ENCODE measurements at places on chromosomes 6 and 20. TPM values are rescaled to one million over a fixed set of nuclear protein-coding genes. Genes with fewer than 3 reads are reported as not detected.

The HFE gene
- total RNA-seq, result 9.2 TPM

DNA sequence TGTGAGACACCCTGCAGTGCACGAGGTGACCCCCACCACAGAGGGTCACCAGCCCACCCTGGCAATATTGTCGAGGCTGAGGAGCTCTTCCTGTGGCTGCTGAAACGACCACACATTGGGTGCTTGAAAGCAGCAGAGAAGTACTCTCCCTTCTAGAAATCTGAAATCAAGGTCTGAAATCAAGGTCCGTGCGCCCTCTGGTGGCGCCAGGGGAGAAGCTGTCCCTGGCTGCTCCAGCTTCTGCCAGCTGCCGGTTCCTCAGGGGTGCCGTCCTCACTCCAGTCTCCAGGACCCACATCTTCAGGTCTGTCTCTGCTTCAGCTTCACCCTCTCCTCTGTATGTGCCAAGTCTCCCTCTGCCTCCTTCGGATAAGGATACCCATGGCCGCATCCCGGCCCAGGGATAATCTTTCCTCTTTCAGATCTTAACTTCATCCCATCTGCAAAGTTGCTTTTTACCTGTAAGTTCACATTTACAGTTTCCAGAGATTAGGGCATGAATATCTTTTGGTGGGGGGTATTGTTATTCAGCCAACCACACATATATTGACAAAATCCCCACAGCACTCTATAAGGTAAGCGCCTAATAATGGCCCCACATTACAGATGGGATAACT, 108.3 kb upstream of the PHACTR3 start:
- no peak overlapping the region for H3K27ac ChIP-seq
- H3K27me3 ChIP-seq, result peaks cover 39% of the 10 kb centered on the region
- H3K4me3 ChIP-seq, result no peak overlapping the region
- H3K4me1 ChIP-seq, result no peaks in the 10 kb centered on the region

DNA sequence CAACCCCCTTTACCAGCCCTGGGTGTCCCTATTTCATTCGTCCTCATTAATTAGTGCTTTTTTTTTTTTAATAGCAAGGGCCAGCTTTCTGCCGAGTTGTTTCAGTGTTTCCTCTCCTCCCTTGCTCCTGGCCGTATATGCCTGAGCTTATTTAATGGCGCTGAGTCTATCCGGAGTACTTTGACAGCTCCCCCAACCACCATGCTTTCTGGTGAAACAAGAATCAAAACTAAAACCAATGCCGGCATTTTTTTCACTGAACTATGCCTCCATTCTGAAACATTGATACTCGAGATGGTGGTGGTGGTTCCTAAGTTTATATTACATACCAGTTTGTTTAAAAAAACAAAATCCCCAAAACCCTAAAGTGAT, 1.2 kb downstream of the DCBLD1 start:
- no peaks in the 10 kb centered on the region for H3K27me3 ChIP-seq
- peak overlapping the region; percentile 74 for H3K4me3 ChIP-seq
- no peak for DNase-seq

DNA sequence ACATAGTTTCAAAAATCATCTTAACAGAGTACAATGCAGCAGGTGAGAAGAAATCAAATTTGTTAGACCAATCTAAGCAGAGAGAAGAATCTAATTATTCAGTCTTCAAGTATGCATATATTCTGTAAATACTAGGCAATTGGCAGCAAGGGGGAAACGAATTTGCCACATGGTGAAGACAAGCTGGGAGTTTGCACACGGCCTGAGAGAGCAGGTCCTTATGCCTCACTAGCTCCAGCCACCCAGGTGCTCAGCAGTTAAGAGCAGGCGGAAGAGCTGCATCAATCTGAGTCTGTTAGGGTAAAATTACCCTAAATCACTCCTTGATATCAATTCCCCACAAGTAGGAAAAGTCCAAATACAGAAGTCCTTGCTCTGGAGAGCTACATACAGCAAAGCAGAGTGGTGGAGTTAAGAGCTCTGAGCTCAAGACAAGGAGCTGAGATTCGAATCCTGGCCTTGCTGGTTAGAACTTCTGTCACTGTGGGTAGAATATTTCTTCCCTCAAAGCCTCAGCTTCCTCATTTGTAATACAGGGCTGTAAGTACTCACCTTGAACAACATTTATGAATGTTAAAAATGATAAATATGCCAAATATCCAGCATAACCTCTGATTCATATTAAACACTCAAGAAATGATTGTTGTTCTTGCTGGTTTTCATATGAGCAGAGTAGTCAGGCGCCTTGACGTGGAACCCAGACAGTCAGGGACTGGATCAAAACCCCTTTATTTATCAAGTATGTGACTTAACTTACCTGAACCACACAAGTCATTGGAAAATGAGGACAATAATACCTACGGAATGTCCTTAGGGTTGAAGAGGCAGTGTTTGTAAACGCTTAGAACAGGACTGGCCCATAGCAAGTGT, 444.2 kb downstream of the CDH26 start:
- H3K36me3 ChIP-seq, result no peaks in the 10 kb centered on the region
- no peak overlapping the region for H3K4me3 ChIP-seq
- no peaks in the 10 kb centered on the region for H3K4me1 ChIP-seq
- no peak overlapping the region for H3K27ac ChIP-seq
- H3K27me3 ChIP-seq, result no peaks in the 10 kb centered on the region
- no peak for DNase-seq

DNA sequence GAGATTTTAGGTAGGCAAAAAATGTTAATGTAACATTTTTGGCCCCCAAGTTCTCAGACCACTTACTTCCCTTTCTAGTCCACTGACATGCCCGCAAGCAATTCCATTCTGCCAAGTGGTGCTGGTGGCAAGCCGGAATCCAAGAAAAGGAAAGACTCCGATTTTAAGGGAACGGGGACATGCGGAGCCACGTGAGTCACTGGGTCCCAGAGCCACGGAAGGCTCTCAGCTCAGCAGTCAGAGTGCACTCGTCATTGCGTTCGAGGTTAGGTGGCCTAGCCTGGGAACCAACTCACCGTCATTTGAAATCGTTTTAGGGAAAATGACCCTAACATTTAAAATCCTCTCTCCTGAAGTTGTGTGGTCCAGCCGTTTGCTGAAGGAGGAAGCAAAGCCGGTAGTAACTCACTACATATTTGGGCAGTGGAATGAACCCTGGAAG, 711 bp upstream of the SIRT5 start:
- peak overlapping the region; percentile 82 for H3K4me3 ChIP-seq
- peak overlapping the region; percentile 93 for H3K27ac ChIP-seq
- H3K27me3 ChIP-seq, result no peaks in the 10 kb centered on the region

GRCh38 chr6:9126878-9127560, 691.7 kb upstream of the SLC35B3 start:
- H3K4me3 ChIP-seq, result no peak overlapping the region
- no peak for DNase-seq
- H3K4me1 ChIP-seq, result no peaks in the 10 kb centered on the region
- no peaks in the 10 kb centered on the region for H3K27me3 ChIP-seq

GRCh38 chr20:6888736-6889395, 121.4 kb downstream of the BMP2 start:
- H3K4me3 ChIP-seq, result no peak overlapping the region
- H3K36me3 ChIP-seq, result no peaks in the 10 kb centered on the region

GRCh38 chr6:43972913-43973300, 154.3 kb downstream of the MRPL14 start:
- peaks cover 26% of the 10 kb centered on the region for H3K4me1 ChIP-seq
- H3K27ac ChIP-seq, result peak overlapping the region; percentile 63
- DNase-seq, result peak; percentile 85
- no peaks in the 10 kb centered on the region for H3K27me3 ChIP-seq
- H3K4me3 ChIP-seq, result no peak overlapping the region
- no peaks in the 10 kb centered on the region for H3K36me3 ChIP-seq

The DEF6 gene
- total RNA-seq, result 17.4 TPM

- no peak for DNase-seq
- H3K4me3 ChIP-seq, result no peak overlapping the region
- H3K27me3 ChIP-seq, result no peaks in the 10 kb centered on the region
- no peak overlapping the region for H3K27ac ChIP-seq
- no peaks in the 10 kb centered on the region for H3K4me1 ChIP-seq
Measured at GRCh38 chr6:20340068-20340848, 61.4 kb upstream of the E2F3 start.

GRCh38 chr6:5671601-5672559, 334.8 kb downstream of the NRN1 start:
- peaks cover 28% of the 10 kb centered on the region for H3K4me1 ChIP-seq
- H3K27me3 ChIP-seq, result no peaks in the 10 kb centered on the region
- no peak overlapping the region for H3K4me3 ChIP-seq
- DNase-seq, result no peak
- H3K36me3 ChIP-seq, result no peaks in the 10 kb centered on the region

DNA sequence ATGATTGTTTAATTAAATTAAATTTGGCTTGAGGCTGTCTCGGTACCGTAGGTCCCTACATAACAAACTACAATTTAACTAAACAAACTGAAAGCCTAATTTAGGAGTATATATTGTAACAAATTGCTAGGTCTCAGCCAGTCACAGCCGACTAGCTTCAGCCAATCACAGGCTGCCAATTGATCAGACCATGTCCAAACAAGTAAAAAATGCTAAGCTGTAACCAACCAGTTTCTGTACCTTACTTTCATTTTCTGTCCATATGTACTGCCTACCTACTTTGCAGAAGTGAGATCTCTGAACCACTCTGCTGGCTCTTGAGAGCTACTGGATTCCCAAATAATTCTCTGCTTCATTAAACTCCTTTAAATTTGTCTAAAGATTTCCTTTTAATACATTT, 648.0 kb upstream of the GJE1 start:
- peak overlapping the region; percentile 8 for H3K27ac ChIP-seq
- peaks cover 25% of the 10 kb centered on the region for H3K4me1 ChIP-seq
- DNase-seq, result no peak
- no peak overlapping the region for H3K4me3 ChIP-seq
- no peaks in the 10 kb centered on the region for H3K27me3 ChIP-seq
- no peaks in the 10 kb centered on the region for H3K36me3 ChIP-seq

GRCh38 chr20:4711511-4711910, 10.2 kb upstream of the PRND start:
- no peak overlapping the region for H3K27ac ChIP-seq
- H3K36me3 ChIP-seq, result no peaks in the 10 kb centered on the region
- H3K4me1 ChIP-seq, result no peaks in the 10 kb centered on the region
- DNase-seq, result no peak
- no peaks in the 10 kb centered on the region for H3K27me3 ChIP-seq
- no peak overlapping the region for H3K4me3 ChIP-seq

DNA sequence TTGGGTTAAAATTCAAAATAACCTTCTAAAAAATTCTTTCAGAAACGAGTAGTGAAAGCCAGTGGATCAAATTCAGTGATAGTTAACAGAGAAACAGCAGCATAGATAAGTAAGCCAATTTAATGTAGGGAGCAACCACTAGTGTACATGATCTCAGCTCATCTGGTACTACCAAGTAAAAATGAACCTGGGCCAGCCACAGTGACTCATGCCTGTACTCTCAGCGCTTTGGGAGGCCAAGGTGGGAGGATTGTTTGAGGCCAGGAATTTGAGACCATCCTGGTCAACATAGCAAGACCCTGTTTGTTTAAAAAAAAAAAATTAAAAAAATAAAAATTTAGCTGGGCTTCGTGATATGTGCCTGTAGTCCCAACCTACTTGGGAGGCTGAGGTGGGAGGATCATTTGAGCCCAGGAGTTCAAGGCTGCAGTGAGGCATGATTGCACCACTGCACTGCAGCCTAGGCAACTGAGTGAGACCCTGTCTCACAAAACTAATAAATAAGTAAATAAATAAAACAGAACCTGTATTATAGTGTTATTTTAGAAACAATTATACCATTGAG, 32.4 kb downstream of the CBFA2T2 start:
- no peak overlapping the region for H3K27ac ChIP-seq
- no peak for DNase-seq
- peaks cover 5% of the 10 kb centered on the region for H3K36me3 ChIP-seq
- no peaks in the 10 kb centered on the region for H3K4me1 ChIP-seq

DNA sequence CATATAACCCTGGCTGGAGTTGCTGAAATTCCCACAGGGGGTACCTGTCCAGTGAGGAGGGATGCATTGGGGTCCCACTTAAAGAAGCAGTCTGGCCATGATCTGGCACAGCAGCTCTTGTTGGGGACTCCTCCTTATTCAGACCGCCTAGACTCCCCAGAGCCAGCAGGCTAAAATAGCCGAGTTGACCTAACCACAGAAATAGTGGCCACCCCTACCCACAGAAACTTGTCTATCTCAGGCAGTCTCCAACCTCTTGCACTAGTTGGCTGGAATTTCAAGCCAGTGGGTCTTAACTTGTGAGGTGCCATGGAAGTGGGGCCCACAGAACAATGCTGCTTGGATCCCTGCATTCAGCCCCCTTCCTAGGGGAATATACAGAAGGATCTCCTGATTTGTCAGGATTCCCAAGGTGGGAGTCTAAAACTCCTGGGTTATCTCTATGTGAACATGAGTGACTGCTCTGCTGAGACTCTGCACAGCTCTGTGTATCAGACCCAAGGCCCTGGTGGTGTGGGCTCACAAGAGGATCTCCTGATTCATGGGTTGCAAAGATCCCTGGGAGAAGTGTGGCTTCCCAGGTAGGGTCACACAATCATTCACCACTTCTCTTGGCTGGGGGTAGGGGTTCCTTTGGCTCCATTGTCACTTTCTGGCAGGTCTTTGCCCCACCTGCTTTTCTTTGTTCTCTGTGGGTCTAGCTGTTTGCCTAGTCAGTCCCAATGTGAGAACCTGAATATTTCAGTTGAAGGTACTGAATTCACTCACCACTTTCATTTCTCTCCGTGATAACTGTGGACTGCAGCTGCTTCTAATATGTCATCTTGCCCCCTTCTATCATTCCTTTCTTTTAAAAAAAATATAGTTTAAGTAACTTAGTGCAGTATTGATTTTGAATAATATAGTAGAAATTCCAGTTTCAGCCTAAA, 65.5 kb upstream of the CLVS2 start:
- no peak overlapping the region for H3K4me3 ChIP-seq
- H3K27me3 ChIP-seq, result no peaks in the 10 kb centered on the region
- H3K4me1 ChIP-seq, result no peaks in the 10 kb centered on the region
- H3K36me3 ChIP-seq, result no peaks in the 10 kb centered on the region
- H3K27ac ChIP-seq, result no peak overlapping the region

DNA sequence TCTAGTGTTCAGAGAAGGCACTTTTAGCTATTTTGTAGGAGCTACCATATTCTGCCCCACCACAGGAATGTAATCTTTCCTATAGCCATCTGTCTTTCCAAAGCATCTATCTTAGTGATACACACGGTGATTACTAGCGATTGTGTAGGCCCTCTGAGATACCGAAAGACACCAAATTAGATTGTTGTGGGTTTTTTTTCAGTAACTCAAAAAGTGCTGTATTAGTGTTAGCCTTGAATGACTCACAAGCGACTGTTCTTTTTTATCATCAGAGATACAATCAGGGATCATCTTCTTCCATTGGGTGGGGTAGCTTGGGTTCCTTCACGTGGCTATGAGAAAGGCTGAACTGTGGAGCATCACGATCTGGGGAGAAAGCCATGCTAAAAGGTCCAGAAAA, 160.2 kb downstream of the MTFR2 start:
- H3K36me3 ChIP-seq, result no peaks in the 10 kb centered on the region
- H3K4me1 ChIP-seq, result no peaks in the 10 kb centered on the region

- peak overlapping the region; percentile 75 for H3K27ac ChIP-seq
- H3K4me1 ChIP-seq, result peaks cover 87% of the 10 kb centered on the region
- H3K4me3 ChIP-seq, result no peak overlapping the region
- no peaks in the 10 kb centered on the region for H3K27me3 ChIP-seq
- H3K36me3 ChIP-seq, result no peaks in the 10 kb centered on the region
Measured at GRCh38 chr6:35044145-35044745, 96.9 kb downstream of the TCP11 start.

GRCh38 chr6:108582618-108583017, 21.9 kb downstream of the FOXO3 start:
- peaks cover 5% of the 10 kb centered on the region for H3K36me3 ChIP-seq
- H3K4me1 ChIP-seq, result peaks cover 83% of the 10 kb centered on the region

- H3K27ac ChIP-seq, result no peak overlapping the region
- DNase-seq, result no peak
- H3K27me3 ChIP-seq, result no peaks in the 10 kb centered on the region
- H3K4me3 ChIP-seq, result no peak overlapping the region
- H3K4me1 ChIP-seq, result no peaks in the 10 kb centered on the region
Measured at GRCh38 chr6:13260101-13260598, 68.2 kb downstream of the TBC1D7 start.

Data from upper lobe of right lung (tissue), 1 donor.